ENCODE measurements at places on chromosomes 6 and 20.

- no peak for DNase-seq
Measured at GRCh38 chr6:17405944-17406245, 12.5 kb downstream of the CAP2 start.

DNA sequence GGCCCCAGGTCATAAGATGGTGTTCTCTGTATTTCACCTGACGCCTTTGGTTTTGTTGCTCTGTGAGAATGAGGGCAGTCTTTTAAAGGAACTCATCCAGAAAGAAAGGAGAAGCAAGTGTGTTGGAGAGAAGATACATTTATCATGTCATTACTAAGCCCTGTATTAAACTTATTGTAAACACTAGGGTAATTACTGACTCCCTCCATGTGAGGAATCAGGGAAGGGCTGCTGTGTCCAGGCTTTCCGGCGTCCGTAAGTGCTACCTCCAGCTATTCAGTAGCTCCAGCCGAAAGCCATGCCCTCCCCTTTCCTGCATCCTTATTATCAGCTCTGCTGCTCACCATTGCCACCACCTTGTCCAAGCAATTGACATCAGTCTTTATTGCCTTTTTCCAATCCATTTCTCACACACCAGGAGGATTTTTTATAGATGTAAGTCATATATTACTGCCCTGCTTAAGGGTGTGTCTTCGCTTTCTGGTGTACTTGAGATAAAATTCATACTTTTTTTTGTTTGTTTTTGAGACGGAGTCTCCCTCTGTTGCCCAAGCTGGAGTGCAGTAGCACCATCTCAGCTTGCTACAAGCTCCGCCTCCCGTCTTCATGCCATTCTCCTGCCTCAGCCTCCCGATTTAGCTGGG is 94.7 kb downstream of the RPP40 start:
- DNase-seq, result no peak

DNA sequence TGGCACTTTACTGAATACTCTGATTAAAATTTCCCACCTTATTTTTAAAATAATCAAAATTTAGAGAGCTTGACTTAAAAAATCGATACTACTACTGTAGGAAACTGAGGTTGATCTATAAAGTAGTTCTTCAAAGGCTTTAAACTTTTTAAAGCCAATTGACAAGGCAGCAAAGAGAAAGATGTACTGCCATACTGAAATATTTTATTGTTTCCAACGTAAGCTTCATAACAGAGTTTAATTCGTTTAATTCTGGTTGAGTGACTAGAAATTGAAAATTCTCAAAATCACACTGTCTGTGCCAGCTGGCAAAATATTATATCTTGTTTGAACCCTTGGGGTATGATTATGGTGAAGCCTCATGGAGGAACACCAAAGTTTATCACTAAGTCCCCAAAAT is 207.6 kb downstream of the UNC5CL start:
- no peak for DNase-seq

- no peak for DNase-seq
Measured at GRCh38 chr20:370151-370600, 10.4 kb upstream of the TRIB3 start.

- no peak for DNase-seq
Measured at GRCh38 chr20:62577490-62577836, 64.8 kb upstream of the SLCO4A1 start.

GRCh38 chr6:30219244-30219643 is 6.0 kb upstream of the TRIM26 start:
- DNase-seq, result peak; percentile 76

DNA sequence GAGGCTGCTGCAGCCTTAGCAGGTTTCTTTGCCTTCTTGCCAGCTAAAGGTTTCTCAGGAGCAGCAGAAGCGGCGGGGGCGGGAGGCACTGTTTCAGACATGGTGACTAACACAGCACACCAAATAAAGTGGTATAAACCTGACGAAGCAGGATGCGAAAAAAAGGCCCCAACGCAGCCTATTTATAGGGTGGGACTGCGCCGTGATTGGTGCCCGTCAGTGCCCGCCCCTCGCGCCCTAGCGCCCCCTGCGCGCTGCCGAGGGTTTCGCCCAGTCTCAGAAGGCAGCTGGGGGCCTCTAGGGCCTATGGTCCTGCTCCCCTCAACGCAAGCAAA is 55.0 kb downstream of the TRIM38 start:
- peak; percentile 94 for DNase-seq

DNA sequence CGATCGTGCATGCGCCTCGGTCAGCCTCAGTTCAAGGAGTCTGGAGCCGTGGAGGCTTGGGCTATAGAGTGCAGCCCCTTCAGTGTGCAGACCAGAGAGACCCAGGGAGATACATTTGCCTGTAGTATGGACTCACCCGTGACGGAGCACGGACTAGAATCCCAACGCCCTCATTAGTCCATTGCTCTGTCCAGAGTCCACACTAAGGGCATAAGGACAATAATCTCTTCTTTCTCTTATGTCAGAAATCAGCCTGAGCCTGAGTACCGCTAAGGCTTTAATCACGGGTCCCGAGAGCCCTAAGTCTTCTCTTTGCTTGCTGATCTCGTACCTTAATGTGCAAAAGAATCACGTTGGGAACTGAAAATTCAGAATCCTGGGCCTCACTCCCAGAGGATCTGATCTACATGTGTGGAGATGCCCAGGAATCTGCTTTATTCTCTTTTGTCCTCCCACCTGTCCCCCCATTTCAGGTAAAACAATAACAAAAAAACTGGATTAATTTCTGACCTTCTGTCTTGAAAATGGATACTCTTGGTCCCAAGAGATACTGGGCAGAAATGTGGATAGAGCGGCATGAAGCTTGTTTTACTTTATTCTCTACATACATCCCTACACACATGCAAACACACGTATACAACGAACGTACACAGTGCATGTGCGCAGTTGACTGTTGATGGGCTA is 671 bp downstream of the BPHL start:
- DNase-seq, result no peak

- DNase-seq, result peak; percentile 5
Measured at GRCh38 chr6:27541212-27541932, 68.5 kb upstream of the ZNF184 start.

DNA sequence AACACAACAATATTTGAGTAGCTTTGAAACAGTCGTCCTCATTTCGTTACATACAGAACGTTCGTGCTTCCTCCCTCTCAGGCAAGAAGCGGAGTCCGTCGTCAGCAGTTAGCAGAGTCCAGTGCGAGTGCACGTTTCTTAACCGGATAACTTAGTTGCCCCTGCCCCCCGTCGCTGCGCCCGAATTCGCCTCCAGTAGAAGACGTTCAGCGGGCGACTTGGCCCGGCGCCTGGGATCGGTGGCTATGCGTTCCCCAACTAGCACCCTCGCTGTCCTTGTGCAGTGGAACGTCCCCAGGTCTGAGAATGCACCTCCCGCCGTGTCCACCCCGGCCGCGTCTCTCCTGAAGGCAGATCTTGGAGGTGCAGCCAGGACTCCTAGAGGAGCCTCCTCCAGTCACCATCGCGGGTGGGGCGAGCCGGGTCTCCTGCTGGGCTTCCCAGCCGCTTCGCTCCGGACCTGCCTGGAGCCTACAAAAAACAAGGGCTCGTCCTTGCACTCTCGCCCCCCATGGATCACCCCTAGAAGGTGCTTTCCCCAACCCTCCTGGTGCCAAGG is 910 bp upstream of the PCSK2 start:
- peak; percentile 70 for DNase-seq

- DNase-seq, result no peak
Measured at GRCh38 chr6:36616893-36617521, 22.8 kb downstream of the SRSF3 start.

- DNase-seq, result peak; percentile 21
Measured at GRCh38 chr6:119132261-119132981, 54.0 kb upstream of the FAM184A start.

- DNase-seq, result no peak
Measured at GRCh38 chr6:128740951-128741350, 142.0 kb upstream of the LAMA2 start.

DNA sequence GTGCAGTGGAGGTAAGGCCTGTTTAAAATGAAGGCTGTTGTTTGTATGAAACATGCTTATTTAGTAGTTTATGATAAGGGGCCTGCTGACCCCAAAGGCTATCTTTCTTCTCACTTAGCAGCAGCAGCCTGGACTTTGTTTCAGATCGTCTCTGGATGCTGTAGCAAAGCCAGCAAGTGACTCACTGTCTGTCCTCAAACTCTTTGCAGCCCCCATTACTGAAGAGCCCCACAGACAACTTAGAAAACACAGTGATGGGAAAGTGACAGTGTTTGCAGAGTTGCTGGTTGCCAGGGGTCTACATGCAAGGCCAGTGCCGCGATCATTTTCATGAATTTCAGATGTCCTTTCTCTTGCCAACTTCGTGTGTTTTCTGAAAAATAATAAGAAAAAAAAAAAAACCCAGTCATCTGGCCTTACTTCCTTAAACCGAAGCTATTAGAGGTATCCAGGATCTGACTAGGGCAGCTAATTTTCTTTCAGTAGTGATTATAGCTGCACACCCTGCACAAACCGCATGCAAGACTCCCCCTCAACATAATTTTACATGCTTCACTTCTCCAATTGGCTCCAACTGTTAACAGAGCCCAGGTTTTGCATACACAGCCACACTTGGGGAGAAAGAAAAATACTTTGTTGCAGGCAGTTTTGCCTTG is 11.6 kb upstream of the F13A1 start:
- DNase-seq, result peak; percentile 61

Data from eye (tissue), 1 donor.